ENCODE measurements at places on chromosomes 12 and 14.

DNA sequence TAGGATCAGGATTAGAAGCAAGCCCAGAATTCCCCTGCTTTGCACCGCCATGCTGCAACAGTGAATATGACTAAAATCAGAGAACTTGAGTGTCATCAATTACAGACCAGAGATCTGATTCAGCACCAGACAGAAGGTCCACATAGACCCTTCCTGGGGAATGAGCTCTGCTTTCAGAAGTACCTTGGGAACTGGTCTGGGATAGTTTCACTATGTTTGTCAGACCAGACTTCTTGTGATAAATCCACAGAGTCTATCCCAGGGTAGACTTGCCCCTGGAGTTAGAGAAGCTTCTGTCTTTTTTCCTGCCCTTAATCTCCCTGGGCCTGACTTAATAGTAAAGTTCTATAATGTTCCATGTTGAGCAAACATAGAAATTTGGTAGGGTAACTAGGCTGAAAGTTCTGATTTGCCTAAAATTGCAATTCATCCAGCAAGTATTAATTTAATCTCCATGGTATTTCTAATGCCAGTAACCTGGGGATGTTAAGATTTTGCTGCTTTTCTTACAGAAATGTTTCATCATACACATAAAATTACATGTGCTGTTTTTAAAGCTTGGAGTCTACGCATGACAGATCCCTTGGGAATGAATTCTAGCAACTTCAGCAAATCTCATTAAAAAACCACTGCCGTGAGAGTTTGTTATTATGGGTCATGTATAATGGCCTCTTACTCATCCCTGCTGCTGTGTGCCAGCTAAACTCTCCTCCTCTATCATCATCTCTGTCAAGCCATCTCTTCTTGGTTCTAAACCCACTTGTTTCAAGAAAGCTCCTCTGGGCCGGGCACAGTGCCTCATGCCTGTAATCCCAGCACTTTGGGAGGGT lies 61.3 kb upstream of the METAP2 start:
- peak; percentile 99 for DNase-seq

DNA sequence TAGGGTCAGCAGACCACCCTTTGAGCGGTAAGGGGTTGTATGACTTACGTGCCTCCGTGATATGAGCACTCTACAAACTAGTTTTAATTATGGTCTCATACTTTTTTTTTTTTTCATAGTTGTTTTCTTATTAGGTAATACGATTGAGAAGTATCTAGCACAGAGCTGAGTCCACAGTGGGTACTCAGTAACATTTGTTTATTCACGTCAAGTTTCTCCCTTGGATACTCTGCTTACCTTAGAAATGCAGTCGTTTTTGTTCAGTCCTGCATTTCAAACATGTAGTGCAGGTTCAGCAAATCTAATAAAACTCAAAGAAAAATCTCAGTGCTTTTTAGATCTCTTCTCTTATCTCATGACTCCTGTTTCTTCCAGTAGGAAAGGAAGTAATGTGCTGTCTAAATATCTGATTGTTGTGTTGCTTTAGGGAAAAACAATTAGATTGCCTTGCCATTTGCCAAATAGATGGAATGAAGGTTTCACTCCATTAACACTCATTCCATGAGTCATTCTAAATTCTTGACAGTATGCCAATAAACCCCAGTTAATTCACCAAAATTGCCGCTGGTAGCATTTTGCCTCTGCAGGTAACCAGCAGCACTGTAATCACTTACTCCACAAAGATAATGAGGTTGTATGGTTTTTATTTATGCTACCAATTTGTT lies 118.9 kb downstream of the PTCSC3 start:
- DNase-seq: no peak

DNA sequence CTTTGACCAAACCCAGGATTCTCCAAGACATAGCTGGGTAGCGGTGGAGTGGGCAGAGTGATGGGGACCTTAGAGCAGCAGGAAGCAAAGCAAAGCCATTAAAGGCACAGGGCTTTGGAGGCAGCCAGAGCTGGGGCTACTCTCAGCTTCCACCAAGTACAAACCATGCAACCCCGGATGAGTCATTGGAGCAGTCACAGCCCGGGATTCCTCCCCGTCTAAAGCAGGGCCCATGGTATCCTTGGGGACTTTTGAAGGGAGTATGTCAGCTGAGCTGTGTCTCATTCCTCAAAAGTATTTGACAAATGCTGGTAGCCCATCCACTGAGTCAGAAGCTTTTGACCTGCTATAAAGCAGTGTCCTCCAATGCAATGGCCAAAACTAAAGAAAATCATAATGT lies 9.7 kb upstream of the IFI27 start:
- no peak for DNase-seq

DNA sequence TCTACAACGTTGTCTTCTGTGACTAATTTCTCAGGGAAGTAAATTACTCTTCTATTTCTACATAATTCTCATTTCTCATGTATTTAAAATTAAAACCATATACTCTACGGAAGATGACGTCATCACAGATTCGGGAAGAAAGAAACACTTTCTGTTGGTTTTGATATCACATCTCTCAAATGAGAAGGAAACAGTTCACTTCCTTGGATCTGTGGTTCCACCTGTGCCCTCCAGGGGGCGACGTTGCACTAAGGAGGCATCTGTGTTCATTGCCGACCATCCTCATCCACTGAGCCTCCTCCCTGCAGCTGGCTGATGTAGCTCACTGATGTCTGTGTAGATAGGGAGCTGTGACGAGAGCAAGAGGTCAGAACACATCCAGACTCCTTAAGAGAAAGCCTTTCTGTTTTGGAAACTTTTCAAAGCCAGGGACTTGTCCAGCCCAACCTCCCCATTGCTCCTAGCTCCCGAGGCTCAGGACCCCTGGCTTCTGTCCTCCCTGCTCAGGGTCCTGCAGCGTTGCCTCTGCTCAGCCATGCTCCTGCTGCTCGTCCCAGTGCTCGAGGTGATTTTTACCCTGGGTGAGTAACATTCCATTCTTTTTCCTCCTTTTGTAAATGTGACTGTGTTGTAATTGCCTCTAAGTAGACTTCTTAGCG lies 172.7 kb upstream of the OR4E1 start:
- DNase-seq: no peak

DNA sequence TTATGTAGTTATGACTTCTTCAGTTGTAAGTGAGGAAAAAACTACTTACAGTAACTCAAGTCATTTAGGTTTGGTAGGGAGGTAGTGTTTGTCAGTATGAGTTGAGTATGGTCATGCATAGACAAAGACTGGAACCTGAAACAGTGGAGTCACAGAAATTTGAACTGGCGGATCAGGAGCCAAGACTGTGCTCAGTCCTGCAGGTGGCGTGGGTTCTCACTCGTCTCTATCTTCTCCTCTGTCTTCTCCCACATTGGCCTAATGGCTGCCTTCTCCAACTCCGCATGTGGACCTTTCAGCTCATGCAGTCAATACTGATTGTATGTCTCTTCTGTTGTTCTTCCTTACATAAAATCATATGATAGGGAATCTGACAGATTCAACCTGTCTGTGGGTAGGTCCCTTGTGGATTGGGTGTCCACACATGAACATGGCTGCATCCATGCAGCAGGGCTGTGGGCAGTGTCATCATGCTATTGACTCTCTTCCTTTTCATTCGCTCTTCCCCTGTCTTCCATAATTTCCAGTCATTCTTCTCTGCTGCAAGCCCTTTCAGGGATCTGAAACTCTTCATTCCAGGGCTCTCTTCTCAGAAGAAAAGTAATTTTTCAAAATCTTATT lies 78.8 kb upstream of the NEDD1 start:
- no peak for DNase-seq

Data from AG09319 (cell line).